ENCODE measurements at places on chromosomes 3 and 15.
A peak's percentile ranks its signal among the peaks of the same experiment; 100 is the strongest.

DNA sequence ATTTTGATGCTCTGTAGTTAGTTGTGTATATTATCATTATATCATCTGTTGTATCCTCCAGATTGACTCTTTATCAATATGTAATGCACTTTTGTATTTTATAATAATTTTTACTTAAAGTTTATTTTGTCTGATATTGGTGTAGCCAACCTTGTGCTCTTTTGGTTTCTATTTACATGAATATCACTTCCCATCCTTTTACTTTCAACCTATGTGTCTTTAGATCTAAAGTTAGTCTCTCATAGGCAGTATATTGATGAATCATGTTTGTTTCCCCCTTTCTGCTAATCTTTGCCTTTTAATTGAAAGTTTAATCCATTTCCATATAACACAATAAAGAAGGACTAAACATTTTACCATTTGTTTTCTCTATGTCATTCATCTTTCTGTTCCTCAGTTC, 28.1 kb upstream of the CD200R1L start:
- DNase-seq: no peak

GRCh38 chr3:72593881-72594397, 254.3 kb downstream of the SHQ1 start:
- DNase-seq: no peak

DNA sequence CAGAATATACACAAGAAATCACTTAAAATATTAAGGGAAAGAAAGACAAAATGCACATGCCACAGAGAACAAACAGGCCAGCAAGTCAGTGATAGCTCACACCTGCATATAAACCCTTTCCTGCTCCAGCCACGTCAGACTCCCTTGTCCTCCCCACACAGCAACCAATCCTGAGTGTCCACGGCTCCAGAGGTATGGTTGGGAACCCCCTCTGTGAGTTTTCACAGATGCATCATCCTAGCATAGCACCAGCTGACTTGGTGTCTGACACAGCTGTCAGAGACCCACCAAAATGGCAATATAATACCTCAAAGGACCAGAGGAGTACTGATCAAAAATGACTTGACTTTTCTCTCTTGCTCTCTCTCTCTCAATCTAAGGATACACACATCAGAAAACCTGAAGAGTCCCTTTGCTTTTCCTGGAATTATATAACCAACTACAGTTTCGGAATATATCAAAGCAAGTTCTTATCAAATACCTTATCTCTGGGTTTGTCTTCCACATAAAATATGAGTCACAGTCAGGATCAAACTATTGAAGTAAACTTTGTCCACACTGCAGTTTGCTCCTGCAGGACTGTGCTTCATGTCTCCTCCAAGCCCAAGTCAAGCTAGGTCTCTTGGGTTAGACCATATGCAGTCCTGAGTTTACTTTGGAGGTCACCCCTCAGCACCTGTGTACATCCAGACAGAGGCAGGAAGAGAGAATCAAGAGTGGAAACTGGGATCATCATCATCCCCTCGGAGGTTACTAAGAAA, 187.1 kb upstream of the THBS1 start:
- peak; percentile 28 for DNase-seq

DNA sequence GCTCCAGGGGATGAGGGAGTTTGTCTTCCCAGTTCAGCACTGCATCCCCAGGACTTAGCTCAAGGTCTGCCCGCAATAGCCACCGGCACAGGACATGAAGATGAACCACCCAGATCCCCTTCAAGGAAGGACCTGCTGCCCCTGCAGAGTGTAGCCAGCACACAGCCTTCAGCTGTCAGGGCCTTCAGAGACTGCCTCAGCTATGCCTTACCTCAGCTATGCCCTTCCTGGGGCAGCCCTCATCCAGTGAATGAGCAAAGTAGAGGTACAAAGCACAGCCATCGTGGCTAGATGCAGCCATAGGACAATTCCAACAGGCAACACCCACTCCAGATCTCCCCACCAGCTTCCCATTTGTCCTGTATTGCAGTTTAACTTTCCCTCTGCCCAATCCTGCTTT, 291.2 kb upstream of the STT3B start:
- no peak for DNase-seq

DNA sequence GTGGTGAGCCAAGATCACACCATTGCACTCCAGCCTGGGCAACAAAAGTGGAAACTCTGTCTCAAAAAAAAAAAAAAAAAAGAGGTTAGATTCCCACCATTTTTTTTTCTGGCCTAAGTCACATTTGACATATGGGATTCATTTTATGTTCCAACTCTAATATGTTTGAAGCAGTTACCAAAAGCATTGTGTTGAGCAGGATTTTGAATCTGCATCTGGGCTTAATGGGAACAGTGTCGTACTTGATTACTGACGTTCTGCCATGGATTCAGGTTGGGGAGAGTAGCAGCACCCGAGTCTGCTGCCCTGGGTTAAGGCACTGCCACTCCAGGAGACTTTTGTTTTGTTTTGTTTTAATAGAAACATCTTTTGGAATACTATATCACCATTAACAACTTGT, 348.7 kb upstream of the TBL1XR1 start:
- no peak for DNase-seq

DNA sequence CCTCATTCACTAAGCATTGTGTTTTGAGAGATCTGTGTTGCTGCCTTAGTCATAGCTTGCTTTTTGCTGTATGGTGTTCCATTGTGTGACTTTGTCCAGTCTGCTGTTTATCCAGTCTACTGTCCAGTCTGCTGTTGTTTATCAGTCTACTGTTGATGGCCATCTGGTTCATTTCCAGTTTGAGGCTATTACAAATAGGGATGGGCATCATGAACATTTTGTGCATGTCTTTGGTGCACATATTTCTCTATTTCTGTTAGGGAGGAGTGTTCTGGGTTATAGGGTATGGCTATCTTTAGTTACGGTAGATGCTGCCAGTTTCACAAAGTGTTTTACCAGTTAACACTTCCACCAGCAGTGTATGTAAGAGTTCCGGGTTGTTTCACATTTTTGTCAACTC, 22.2 kb upstream of the CLEC3B start:
- peak; percentile 62 for DNase-seq

GRCh38 chr3:171028025-171028778, 1.7 kb upstream of the SLC2A2 start:
- peak; percentile 59 for DNase-seq

DNA sequence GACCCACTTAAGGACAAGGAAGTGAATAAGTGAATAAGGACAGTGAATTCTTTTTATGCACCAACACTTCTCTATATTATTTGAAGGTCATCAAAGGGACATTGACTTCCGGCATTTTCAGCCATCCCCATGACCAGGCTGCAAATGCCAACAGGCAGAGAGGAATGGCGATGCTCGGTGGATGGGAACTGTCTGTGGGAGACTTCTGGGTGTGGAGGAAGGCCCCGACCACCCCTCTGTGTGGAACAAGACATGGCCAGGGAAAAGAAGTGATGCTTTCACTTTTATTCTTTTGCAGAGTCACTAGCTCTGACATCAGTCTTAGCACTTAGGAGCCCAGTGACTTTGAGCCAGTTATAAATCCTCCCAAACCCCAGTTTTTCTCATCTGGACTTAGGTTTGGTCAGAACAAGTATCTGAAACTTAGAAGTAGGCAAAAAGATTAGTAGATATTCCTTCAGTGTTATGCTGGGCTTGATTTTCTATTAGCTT, 84.5 kb downstream of the KBTBD8 start:
- no peak for DNase-seq

Measured in endothelial cell of umbilical vein (primary cell).